GM23338 (cell line): ENCODE measurements at places on chromosomes 7 and 10. TPM values are rescaled to one million over a fixed set of nuclear protein-coding genes. Genes with fewer than 3 reads are reported as not detected.
A peak's percentile ranks its signal among the peaks of the same experiment; 100 is the strongest.

The PRLHR gene
- total RNA-seq = 0.24 TPM in 1 of 2 replicates, not detected in the other

The FAM25A gene
- total RNA-seq = not detected in 2 replicates

The CCDC126 gene
- total RNA-seq = 5.7 and 14.9 TPM in 2 replicates

The AHR gene
- total RNA-seq = 12.2 and 14.9 TPM in 2 replicates

The CPA1 gene
- total RNA-seq = not detected in 2 replicates

The ASAH2 gene
- total RNA-seq = 0.04 and 0.17 TPM in 2 replicates

The TEX47 gene
- not detected in 2 replicates for total RNA-seq

The NUPR2 gene
- not detected in 2 replicates for total RNA-seq

DNA sequence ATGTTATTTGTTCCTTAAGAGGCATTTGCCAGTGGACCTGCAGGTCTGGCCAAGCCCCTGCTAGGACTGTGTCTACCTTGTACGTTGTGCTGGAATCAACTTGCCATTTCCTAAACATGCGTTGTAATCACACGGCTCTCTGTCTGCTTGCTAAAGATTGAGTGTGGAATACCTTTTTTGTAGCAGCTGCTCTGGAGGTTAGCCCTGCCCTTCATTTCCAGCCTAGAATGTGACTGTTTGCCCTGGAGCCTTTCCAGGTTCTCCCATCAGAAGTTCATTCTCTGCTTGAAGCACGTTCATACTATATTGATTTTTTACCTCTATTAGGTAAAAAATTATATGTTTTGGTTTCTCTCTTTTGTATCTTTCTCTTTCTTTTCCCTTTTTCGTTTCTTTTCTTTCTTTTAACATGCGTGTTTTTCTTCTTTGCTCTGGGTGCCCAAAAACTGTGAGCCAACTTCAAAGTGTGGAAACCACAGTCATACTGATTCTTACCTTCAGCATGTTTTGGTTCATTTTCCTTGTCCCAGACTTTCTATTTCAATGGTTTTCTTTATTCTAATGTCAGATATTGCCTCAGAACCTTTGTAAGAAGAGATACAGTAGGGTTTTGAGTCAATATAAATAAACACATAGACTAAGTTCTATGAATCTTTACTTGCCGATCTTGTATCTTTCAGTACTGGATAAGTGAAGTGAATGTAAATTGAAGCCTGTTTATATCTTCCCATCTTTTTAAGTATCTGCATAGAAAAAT lies 111.9 kb upstream of the RPA3 start:
- DNase-seq = no peak
- no peak overlapping the region for H3K27ac ChIP-seq
- H3K4me3 ChIP-seq = no peak overlapping the region

- no peak overlapping the region for H3K27ac ChIP-seq
Measured at GRCh38 chr10:70829543-70829942, 13.8 kb downstream of the SGPL1 start.

- DNase-seq = no peak
- H3K27me3 ChIP-seq = no peaks in the 10 kb centered on the region
- H3K27ac ChIP-seq = no peak overlapping the region
- H3K4me3 ChIP-seq = no peak overlapping the region
- no peaks in the 10 kb centered on the region for H3K36me3 ChIP-seq
- H3K4me1 ChIP-seq = 0 out of 2 replicates have a peak, but pooled peaks cover 2% of the 10 kb centered on the region
Measured at GRCh38 chr10:113356794-113357680, 195.8 kb upstream of the HABP2 start.

- DNase-seq = no peak
- H3K27me3 ChIP-seq = no peaks in the 10 kb centered on the region
Measured at GRCh38 chr7:91961816-91962215, 21.2 kb downstream of the AKAP9 start.

DNA sequence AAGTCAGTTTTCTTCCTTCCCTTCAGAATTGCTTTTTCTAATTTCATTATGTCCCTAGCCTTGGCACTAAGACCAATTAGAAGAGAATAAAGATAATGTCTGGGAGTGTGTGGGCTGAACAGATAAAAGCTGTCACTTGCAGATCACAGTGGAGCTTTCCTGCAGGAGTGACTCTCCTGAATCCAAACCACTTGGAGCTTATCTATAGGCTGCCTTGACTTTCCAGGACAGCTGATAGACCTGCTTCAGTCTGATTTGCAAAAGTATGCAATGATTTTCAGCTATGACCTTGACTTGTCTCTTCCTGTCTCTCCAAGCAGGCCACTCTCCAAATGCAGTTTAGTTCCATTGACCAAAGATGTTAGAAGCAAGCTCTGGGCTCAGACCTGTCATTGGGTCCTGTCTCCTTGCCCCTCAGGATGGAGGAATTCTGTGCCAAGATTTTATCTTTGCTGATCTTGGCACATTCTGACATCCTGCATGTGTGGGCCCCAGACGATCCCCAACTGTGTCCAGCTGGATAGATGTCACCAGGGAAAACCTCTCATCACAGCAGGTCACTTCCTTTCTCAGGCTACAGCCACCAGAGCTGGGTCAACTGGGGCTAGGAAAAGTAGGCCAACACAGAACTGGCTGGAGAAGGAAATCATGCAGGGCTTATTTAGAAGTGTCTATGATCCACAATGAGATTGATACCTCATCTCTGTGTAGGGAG lies 120.9 kb upstream of the ZNF438 start:
- DNase-seq = no peak
- H3K4me3 ChIP-seq = no peak overlapping the region
- H3K27me3 ChIP-seq = no peaks in the 10 kb centered on the region
- H3K27ac ChIP-seq = no peak overlapping the region

- no peaks in the 10 kb centered on the region for H3K4me1 ChIP-seq
- no peak overlapping the region; the same call in 1 of the 2 replicates for H3K27ac ChIP-seq
- DNase-seq = no peak
- H3K36me3 ChIP-seq = peaks cover 6% of the 10 kb centered on the region; the same call in 1 of the 2 replicates
Measured at GRCh38 chr10:87786421-87786820, 31.6 kb downstream of the ATAD1 start.

DNA sequence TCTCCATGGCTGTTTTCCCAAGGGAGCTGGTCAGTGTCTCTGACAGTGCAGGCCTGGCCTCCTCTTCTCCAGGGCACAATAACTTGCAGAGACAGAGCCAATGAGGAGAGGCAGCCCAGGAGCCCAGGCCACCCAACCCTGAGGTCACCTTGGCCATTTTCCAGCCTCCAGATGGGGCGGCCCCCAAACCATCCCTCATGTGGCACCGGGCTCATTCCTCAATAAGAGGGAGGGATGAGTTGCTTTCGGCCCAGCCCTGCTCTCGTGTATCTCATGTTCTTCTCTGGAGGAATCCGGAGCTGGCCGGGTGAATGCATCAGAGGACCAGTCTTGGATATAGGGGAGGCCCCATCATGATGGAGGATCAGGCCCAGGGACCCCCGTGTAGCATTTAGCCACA lies 98.9 kb downstream of the C10orf105 start:
- no peaks in the 10 kb centered on the region for H3K36me3 ChIP-seq
- no peak overlapping the region for H3K4me3 ChIP-seq
- H3K27ac ChIP-seq = no peak overlapping the region

GRCh38 chr10:116287906-116288501 lies 15.0 kb upstream of the GFRA1 start:
- DNase-seq = peak; percentile 70
- H3K4me1 ChIP-seq = peaks cover 3% of the 10 kb centered on the region; the same call in 1 of the 2 replicates
- no peak overlapping the region for H3K27ac ChIP-seq
- no peak overlapping the region for H3K4me3 ChIP-seq
- H3K27me3 ChIP-seq = no peaks in the 10 kb centered on the region
- no peaks in the 10 kb centered on the region for H3K36me3 ChIP-seq

- peak; percentile 86 for DNase-seq
- H3K36me3 ChIP-seq = no peaks in the 10 kb centered on the region
- H3K4me3 ChIP-seq = no peak overlapping the region
- no peaks in the 10 kb centered on the region for H3K27me3 ChIP-seq
- no peaks in the 10 kb centered on the region for H3K4me1 ChIP-seq
Measured at GRCh38 chr10:119602241-119603095, 5.7 kb upstream of the TIAL1 start.

GRCh38 chr7:66189695-66190503 lies 15.2 kb upstream of the TPST1 start:
- H3K36me3 ChIP-seq = no peaks in the 10 kb centered on the region
- H3K27ac ChIP-seq = no peak overlapping the region
- H3K4me3 ChIP-seq = no peak overlapping the region
- H3K4me1 ChIP-seq = no peaks in the 10 kb centered on the region
- DNase-seq = no peak

- H3K27ac ChIP-seq = no peak overlapping the region
- H3K27me3 ChIP-seq = no peaks in the 10 kb centered on the region
- DNase-seq = no peak
- no peak overlapping the region for H3K4me3 ChIP-seq
- no peaks in the 10 kb centered on the region for H3K36me3 ChIP-seq
Measured at GRCh38 chr10:129869596-129870473, 94.2 kb downstream of the EBF3 start.

GRCh38 chr10:43876976-43877375 lies 228.3 kb upstream of the ZNF32 start:
- H3K27ac ChIP-seq = no peak overlapping the region
- H3K4me3 ChIP-seq = no peak overlapping the region
- H3K36me3 ChIP-seq = no peaks in the 10 kb centered on the region
- no peak for DNase-seq

GRCh38 chr7:158997471-158997870 lies 141.1 kb downstream of the DYNC2I1 start:
- H3K36me3 ChIP-seq = no peaks in the 10 kb centered on the region
- peaks cover 47% of the 10 kb centered on the region for H3K27me3 ChIP-seq
- DNase-seq = no peak
- H3K4me3 ChIP-seq = peak overlapping the region; percentile 50

DNA sequence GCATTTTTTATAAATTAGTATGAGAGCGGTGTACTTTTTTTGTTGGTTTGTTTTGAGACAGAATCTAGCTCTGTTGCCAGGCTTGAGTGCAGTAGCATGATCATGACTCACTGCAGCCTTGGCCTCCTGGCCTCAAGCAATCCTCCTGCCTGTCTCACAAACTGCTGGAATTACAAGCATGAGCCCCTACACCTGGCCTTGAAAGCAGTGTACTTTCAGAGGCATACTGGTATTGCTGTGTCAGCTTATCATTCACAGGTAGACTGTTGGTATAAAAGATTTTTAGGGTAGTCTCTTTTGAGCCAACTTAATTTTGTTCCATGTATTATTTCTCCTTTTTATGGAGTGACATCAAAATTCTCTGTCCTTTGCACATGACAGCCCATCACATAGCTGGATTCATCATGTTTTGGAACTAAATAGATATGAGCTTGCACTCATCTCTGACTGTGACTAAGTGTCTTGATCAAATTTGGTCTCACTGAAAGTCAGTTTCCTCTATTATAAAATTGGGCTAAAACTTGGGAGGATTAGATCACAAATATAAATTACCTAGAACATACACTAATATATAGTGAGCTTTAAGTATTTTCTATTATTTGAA lies 12.4 kb downstream of the GNAT3 start:
- H3K27ac ChIP-seq = no peak overlapping the region
- DNase-seq = peak; percentile 48
- H3K36me3 ChIP-seq = no peaks in the 10 kb centered on the region
- no peaks in the 10 kb centered on the region; the same call in 1 of the 2 replicates for H3K4me1 ChIP-seq

GRCh38 chr7:151060416-151061212 lies 1.2 kb downstream of the SLC4A2 start:
- DNase-seq = no peak
- peaks cover 36% of the 10 kb centered on the region for H3K27me3 ChIP-seq
- H3K36me3 ChIP-seq = peaks cover 9% of the 10 kb centered on the region
- peaks cover 36% of the 10 kb centered on the region for H3K4me1 ChIP-seq
- no peak overlapping the region for H3K27ac ChIP-seq

DNA sequence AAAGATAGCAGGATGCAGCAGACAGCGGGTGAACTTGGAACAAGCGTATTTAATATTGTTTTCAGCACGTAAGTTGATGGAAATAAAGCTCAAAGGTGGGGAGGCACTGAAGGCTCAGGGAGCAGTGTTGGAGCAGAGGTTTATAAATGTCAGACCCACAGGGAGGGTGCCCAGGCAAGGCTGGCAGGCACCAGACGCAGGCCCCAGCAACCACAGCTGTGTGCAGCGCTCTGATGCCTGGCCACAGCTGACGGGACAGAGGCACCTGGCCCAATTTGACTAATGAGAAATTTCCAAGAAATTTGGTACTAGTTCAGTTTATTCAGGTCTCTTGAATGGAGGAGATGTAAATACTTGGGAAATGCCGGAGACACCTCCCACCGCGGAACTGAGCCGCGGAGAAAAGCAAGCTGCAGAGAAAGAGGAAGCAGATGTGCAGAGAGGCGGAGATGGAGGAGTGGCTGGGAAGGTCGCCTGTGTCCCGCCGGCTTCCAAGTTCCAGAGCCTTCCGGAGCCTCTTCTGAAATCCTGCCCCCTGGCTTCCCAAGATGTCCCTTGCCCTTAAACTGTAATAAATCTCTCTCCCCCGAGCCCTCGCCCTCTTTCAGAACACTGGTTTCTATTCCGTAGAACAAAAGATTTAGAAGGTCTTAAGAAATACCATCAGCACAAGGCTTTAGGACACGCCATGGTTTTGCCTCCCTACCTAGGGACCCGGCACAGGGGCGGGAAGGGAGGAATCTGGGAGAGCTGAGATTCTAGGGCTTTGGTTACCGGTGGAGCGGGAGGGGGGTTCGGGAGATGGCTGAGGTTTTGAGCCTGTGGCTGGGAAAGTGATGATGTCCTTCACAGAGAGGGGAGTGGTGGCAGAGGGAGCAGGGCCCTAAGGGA lies 38.4 kb upstream of the PLXNA4 start:
- DNase-seq = peak; percentile 87
- no peaks in the 10 kb centered on the region for H3K36me3 ChIP-seq
- peaks cover 5% of the 10 kb centered on the region for H3K4me1 ChIP-seq
- H3K27ac ChIP-seq = no peak overlapping the region

GRCh38 chr7:31873816-31874597 lies 187.0 kb downstream of the PPP1R17 start:
- H3K27me3 ChIP-seq = no peaks in the 10 kb centered on the region
- H3K4me1 ChIP-seq = no peaks in the 10 kb centered on the region
- H3K4me3 ChIP-seq = no peak overlapping the region
- H3K36me3 ChIP-seq = no peaks in the 10 kb centered on the region
- no peak overlapping the region for H3K27ac ChIP-seq

DNA sequence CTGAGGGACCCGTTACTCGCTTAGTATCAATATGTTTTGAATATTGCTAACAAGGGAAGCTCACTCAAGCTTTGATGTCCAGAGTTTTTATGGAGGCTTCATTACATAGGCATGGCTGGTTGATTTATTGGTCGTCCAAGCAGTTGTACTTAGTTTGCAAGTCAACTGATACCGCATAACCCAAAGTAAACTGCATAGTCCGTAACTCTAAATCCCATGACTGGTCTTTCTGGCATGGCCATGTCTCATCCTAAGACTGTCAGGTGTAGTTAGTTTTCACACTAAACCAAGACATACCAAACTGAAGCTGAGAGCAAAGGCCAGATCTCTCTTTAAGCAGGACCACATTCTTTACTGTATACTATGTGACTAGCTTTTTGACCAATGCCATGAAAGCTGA lies 397.9 kb downstream of the TFEC start:
- H3K4me3 ChIP-seq = no peak overlapping the region
- no peaks in the 10 kb centered on the region for H3K4me1 ChIP-seq
- H3K27me3 ChIP-seq = no peaks in the 10 kb centered on the region
- DNase-seq = no peak

DNA sequence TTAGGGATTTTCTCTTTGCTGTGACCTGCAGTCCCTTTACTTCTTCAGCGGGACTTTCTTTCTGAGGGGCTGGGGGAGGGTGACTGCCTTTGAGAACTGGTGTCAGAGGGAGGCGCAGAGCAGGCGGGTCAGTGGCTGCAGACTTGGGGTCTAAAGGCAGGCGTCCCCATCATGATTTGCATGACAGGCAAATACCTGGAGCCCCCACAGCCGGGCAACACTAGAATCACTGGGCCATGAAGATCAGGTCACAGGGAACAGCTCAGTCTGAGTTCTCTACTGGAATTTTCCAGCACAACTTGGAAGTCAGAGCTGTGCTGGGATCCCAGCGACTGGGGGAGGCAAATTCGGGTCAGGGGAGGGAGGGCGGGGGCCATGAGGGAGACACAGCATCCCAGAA lies 29.2 kb upstream of the PITRM1 start:
- DNase-seq = no peak
- H3K36me3 ChIP-seq = no peaks in the 10 kb centered on the region
- H3K4me1 ChIP-seq = no peaks in the 10 kb centered on the region
- no peak overlapping the region for H3K27ac ChIP-seq
